ENCODE measurements at places on chromosomes 12 and 14.

- no peak overlapping the region for H3K27ac ChIP-seq
- H3K27me3 ChIP-seq = no peaks in the 10 kb centered on the region
- H3K4me1 ChIP-seq = peaks cover 18% of the 10 kb centered on the region
- H3K4me3 ChIP-seq = no peak overlapping the region
- DNase-seq = no peak
Measured at GRCh38 chr12:53568809-53569557, 57.2 kb downstream of the ATF7 start.

- DNase-seq = no peak
- H3K4me1 ChIP-seq = no peaks in the 10 kb centered on the region
- H3K4me3 ChIP-seq = no peak overlapping the region
- no peaks in the 10 kb centered on the region for H3K27me3 ChIP-seq
- H3K36me3 ChIP-seq = no peaks in the 10 kb centered on the region
Measured at GRCh38 chr14:46063872-46064271, 587.7 kb downstream of the RPL10L start.

GRCh38 chr12:90253674-90254181, 545.1 kb upstream of the ATP2B1 start:
- H3K27me3 ChIP-seq = no peaks in the 10 kb centered on the region
- H3K27ac ChIP-seq = peak overlapping the region; percentile 8
- H3K4me3 ChIP-seq = no peak overlapping the region
- peaks cover 7% of the 10 kb centered on the region for H3K4me1 ChIP-seq

DNA sequence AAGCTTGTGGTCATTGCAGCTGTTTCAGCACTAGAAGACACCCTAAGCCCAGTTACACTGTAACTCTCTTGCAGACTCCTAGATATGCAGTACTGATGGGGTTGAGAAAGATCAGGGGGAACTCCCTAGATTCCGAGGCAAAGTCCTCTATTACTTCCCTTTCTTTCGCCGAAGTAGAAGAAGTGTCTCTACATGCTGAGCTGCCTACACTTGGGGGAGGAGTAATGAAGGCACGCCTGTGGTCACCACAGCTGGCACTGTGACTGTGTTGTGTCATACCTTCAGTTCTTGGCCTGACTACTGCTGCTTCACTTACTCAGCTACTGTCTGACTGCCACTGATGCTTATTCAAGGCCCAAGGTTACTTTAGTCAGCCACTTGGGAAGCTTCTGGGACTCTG, 35.1 kb upstream of the RPL10L start:
- H3K27me3 ChIP-seq = no peaks in the 10 kb centered on the region
- H3K4me3 ChIP-seq = no peak overlapping the region
- no peaks in the 10 kb centered on the region for H3K36me3 ChIP-seq
- H3K27ac ChIP-seq = no peak overlapping the region

DNA sequence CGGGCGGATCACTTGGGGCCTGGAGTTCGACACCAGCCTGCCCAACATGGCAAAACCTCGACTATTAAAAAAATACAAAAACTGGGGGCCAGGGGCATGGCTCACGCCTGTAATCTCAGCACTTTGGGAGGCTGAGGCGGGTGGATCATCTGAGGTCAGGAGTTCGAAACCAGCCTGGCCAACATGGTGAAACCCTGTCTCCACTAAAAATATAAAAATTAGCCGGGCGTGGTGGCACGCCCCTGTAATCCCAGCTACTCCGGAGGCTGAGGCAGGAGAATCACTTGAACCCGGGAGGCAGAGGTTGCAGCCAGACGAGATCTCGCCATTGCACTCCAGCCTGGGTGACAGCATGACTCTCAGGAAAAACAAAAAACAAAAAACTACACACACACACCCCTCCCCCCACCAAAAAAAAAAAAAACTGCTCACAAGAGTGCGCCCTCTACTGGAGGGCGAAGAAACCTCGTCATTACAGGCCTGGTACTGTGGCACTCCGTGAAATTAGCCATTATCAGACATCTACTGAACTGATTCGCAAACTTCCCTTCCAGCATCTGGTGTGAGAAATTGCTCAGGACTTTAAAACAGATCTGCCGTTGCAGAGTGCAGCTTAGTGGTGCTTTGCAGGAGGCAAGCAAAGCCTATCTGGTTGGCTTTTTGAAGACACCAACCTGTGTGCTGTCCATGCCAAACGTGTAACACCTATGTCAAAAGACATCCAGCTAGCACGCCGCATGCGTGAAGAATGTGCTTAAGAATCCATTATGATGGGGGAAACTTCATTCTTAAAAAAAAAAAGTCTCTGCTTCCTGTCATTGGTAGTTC, 7.7 kb downstream of the PPP1R3E start:
- H3K27me3 ChIP-seq = no peaks in the 10 kb centered on the region
- no peaks in the 10 kb centered on the region for H3K36me3 ChIP-seq
- no peak overlapping the region for H3K27ac ChIP-seq

GRCh38 chr14:48703728-48704467, 882.3 kb downstream of the RPS29 start:
- H3K36me3 ChIP-seq = no peaks in the 10 kb centered on the region
- no peak for DNase-seq
- no peak overlapping the region for H3K4me3 ChIP-seq
- no peaks in the 10 kb centered on the region for H3K27me3 ChIP-seq

DNA sequence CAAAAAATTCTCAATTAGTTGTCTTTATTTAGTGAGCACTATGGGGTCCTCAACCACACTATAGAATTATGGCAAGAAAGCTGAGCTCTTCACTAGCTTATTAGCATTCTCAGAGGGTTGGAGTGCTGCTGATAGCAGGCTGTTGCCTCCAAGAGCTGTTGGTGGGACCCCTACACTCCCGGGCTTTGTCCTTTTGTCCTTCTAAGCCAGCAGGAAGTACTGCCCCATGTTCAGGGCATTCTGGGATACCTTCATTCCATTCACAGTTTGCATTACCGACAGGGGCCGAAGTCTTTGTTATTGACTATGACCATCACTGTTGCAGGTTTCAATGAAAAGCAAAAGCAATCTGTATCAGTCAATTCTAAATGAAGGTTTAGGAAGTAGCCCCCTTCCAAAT, 89.5 kb upstream of the OTX2 start:
- no peaks in the 10 kb centered on the region for H3K36me3 ChIP-seq
- H3K27me3 ChIP-seq = no peaks in the 10 kb centered on the region
- DNase-seq = no peak
- no peak overlapping the region for H3K27ac ChIP-seq
- no peaks in the 10 kb centered on the region for H3K4me1 ChIP-seq

Data from body of pancreas (tissue), 4 donors.